T-cell (primary cell): ENCODE measurements at places on chromosomes 7 and 10.
A peak's percentile ranks its signal among the peaks of the same experiment; 100 is the strongest.

- DNase-seq: no peak
Measured at GRCh38 chr7:12731214-12731656, 43.8 kb downstream of the ARL4A start.

GRCh38 chr10:114474989-114475388, 70.7 kb upstream of the AFAP1L2 start:
- DNase-seq: no peak

DNA sequence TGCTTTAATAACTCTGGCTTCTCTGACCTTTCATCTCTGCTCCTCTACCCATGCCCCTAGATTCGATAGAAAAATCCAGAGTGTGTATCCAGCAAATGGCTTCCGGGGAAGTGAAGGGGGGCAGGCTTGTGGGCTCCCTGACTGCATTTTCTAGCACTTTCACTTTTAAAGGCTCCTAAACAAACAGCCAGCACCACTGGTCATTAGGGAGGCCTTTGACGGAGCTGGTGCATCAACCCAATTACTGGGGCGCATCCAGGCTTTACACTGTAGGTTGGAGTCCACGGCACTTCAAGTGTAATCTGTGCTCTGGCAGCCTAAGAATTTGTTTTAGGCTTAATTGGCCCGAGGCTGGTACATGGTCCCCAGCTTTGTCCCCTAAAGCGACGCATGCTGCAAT, 291.9 kb downstream of the GFRA1 start:
- no peak for DNase-seq

- no peak for DNase-seq
Measured at GRCh38 chr7:50952544-50952943, 169.8 kb upstream of the GRB10 start.

GRCh38 chr10:44662051-44662450, 249.1 kb upstream of the TMEM72 start:
- DNase-seq: no peak

DNA sequence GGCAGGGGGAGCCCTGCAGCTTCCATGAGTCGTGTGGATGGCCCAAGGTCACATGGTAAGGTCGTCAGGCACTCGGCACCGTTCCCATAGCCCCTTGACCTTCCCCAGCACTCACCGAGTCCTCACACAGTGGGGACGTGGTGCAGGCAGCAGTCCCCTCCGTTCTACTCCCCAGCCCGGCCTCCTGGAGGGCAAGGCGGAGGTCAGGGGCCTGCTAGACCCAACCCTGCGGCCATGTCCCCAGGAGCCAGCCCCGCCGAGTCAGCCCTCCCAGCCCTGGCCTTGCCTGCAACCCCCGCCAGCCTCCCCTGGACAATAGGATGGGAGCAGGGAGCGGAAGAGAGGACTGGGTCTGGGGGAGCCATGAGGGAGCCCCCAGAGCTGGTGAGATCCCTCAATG, 65.2 kb downstream of the ELFN1 start:
- no peak for DNase-seq

DNA sequence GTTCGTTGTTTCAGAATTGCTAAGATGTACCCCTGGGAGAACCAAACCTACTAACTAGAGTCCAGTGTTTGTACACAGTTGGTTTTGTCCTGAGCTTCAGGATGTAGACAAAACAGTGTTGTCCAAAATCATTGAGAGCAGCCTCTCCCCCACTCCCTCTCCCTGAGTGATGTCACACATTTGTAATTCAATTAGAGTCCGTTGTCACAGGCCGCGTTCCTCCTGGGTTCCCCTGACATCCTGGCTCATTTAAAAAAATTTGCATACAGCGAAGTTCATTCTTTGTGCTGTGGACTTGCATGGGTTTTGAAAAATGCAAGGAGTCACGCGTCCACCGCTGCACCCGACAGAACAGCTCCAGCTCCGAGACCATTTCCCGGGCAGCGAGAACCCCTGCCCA, 10.3 kb downstream of the GRIFIN start:
- DNase-seq: no peak

DNA sequence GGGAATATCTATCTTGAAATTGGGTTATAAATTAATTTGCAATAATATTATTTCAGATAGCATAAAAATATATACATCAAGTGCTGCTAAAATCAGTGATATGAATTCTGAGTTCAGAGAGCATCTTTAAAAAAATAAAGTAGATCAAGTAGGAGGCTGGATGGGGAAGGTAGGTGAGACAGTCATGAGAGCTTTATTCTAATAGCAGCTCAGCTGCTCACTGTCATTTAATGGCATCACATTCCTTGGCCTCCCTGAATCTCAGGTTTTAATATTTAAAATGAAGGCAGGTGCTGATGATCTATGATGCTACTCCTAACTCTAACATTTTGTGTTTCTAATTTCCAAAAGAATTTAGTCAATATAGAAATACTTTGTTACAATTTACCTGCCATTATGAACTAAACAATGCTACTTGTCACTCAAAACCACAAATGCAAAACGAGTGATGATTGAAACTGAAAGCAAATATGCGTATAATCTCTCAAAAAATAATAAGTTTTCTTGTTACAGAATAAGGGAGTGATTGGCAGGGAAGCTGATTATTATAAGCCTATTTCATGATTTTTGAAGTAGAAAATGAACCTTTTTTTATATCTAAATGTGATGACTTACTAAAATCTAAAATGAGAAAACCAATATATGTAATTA, 147.6 kb upstream of the CSTF2T start:
- DNase-seq: no peak

GRCh38 chr7:100090527-100091410, 2.0 kb downstream of the COPS6 start:
- DNase-seq: no peak

DNA sequence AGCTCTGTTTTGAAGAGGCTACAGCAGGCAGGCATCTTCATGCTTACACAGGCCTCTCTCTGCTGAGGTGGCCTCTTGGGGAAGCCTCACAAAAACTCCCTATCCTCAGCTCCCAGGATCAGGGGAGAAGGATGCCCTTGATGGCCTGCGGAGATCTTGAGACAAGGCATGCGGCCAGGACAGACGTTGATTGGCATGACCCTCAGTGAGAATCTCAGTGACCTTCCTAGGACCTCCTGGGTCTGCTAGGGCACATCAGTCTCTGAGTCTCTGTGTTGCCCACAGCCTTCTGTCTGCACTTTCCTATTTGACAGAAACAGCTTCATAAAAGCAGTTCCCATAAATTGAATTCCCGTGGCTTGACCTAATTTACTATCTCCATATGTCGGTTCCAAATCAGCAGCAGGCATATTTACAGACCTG, 1005.8 kb upstream of the C7orf33 start:
- DNase-seq: no peak

- no peak for DNase-seq
Measured at GRCh38 chr10:5905854-5906507, 15.9 kb downstream of the FBH1 start.

GRCh38 chr10:3761021-3761686, 23.9 kb downstream of the KLF6 start:
- DNase-seq: no peak

DNA sequence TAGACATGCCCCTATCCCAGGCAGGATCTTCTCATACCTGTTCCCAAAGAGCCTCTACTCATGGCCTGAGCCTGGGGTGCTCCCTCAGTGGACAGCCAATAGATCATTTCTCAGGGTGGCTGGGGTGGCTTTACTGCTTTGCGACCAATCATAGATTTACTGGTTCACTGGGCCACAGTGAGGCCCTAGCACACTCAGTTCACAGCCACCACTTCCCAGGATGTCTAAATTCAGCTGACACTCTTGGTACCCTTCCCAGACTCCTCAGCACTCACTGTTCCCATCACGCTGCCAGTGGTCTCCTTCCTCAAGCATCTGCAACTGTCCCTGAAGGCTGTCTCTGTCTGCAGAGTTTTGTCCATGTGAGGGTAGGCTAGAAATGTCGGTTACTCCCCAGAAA, 50.6 kb downstream of the ARHGAP22 start:
- DNase-seq: no peak

DNA sequence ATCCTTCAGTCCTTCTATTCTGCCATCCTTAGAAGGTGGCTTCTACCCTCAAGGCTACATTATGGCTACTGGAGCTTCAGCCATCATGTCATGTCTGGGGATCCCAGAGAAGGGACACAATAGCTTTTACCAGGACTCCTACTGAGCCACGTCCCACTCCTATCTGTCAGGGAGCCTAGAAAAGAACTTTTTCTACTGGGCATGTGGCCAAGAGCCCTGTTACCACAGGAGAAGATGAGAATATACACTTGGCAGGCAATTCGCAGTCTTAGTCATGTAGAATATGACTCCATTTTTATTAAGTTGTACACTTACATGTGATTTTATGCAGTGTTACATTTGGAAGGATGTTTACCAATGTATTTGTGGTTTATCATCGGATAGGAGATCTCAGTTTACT, 64.6 kb upstream of the KCNMA1 start:
- no peak for DNase-seq

GRCh38 chr7:108293149-108293612, 163.0 kb upstream of the LAMB4 start:
- no peak for DNase-seq

DNA sequence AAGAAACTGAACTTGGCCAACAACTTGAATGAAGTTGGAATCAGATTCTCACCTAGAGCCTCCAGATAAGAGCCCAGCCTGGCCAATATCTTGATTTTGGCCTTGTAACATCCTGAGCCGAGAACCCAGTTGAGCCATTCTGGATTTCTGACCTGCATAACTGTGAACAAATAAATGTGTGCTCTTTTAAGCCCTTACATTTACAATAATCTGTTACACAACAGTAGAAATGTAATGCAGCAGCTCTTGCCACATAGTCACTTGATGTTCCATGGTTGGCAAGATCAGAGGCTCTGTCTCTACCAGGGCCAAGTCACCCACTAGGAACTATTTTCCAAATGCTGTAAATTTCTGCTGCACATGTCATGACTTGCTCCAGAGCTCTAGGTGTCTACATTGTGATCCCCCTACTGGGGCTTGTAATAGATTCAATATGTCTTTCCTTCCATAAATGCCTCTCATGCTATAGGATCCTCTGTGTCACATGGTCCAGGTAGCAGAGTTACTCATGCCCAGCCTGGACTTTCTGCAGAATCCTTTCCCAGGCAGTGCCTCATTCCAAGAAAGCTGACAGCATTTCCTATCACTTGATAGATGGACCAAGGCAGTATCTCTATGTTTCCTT, 11.4 kb upstream of the RBM20 start:
- DNase-seq: no peak

DNA sequence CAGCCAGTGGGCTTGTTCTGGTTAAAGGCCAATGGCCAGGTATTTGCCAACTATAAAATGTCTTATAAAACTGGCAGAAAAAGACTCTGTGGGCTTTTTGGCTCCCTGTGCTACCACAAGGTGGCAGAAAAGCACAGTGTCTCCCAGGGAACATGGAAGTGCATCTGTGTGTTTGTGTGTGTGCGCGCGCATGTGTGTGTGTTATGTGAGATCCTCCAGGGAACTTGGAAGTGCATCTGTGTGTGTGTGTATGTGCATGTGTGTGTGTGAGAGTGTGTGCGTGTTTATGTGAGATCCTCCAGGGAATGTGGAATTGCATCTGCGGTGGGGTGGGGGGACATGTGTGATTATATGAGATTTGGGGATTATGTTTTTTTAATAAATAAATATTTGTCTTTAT, 30.2 kb upstream of the ABI1 start:
- peak; percentile 50 for DNase-seq

DNA sequence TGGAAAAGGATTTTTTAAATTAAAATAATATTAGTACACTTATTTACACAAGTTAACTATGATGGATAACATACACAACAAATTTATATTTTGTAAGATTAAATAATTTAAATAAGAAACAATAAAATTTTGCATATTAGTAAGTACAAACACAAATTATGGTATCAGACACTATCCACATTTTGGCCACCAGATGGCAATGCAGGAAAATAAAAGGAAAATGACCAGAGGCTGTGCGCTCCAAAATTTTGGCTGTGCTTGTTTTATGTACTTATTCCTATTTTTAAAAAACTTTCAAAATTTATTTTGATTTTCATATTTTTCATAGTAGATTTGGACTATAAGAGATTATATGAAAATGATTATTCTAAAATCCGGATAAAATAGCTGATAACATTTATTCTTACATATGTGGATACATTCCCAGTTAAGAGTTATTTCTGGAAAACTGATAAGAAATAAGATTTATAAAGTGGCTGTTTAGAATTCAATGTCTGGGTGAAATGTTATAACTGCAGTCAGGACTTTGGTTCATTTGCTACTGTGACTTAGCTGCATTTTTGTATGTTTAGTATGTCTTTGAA, 274.7 kb upstream of the HGF start:
- DNase-seq: no peak

- DNase-seq: peak; percentile 82
Measured at GRCh38 chr10:72079356-72079755, 9.0 kb downstream of the SPOCK2 start.

- DNase-seq: no peak
Measured at GRCh38 chr10:88901206-88901983, 21.4 kb downstream of the STAMBPL1 start.

DNA sequence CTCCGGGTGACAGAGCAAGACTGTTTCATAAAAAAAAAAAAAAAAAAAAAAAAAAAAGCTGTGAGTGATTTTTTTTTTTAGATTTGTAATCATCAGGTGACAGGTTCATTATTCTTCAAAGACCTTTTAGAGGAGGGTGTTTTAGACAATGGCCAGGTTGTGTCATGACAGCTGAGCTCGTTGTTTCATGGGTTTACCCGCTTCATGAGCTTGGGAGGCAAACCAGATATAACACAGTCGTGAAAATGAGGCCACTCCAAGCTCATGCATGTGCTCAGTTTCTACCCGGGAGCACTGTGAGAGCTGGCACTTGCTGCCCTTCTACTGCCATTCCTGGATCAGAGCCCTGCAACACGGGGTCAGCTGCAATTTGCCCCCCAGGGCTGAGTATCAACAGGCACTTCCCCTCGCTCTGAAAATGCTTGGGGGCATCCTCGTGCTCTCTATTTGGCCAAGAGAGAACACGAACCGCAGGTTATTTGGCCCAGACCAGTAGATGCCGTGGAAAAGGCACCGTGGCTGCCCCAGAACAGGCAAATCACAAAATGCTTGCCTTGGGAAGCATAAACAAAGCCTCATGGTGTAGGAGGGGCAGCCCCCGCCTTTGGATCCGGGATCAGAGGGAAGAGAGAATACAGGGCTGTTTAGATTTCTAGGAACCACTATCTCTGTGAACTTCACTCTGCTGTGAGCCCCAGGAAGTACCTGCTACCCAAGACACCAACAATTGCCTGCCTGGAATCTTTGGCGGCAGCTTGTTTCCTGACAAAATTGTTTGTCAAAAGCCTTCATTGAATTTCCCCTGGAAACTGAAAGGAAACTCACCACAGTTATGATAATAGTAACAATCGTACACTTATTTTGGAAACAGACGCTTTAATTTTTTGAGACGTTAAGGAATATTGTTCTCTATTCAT, 371.0 kb downstream of the FRMD4A start:
- DNase-seq: no peak

- DNase-seq: no peak
Measured at GRCh38 chr10:12741360-12741804, 260.1 kb downstream of the CCDC3 start.

GRCh38 chr10:26318672-26319071, 102.1 kb downstream of the GAD2 start:
- no peak for DNase-seq

DNA sequence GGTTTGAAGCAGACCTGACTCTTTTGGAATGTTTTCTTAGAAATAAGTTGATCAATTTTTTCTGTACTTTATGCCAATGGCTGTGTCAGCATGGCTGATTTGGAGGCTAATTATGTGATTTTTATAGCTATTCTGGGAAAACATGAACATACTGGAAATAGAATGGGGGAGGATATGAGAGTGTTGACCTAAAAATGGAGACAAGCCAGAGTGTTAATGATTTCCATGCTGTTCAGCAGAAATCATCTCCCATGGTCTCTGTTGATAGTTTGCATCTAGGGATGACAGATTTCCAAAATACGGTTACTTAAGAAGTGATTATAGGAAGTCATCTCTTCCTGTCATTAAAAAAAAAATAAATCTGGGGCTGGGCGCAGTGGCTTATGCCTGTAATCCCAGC, 32.7 kb upstream of the DMTF1 start:
- DNase-seq: no peak
